Neural crest cell (in vitro differentiated cells): ENCODE measurements at places on chromosomes 4 and X. TPM values are rescaled to one million over a fixed set of nuclear protein-coding genes. Genes with fewer than 3 reads are reported as not detected.
A peak's percentile ranks its signal among the peaks of the same experiment; 100 is the strongest.

Gene ASB9
- 0.28 TPM in 1 of 2 replicates, not detected in the other for total RNA-seq

Gene RS1
- not detected in 2 replicates for total RNA-seq

Gene CFAP47
- total RNA-seq: 0.75 and 0.93 TPM in 2 replicates

Gene FHDC1
- total RNA-seq: 52.0 and 54.5 TPM in 2 replicates

Gene SPANXA2
- not detected in 2 replicates for total RNA-seq

Gene ASIC5
- not detected in 2 replicates for total RNA-seq

Gene UGT2B17
- total RNA-seq: not detected in 2 replicates

Gene GPC4
- 21.1 and 22.3 TPM in 2 replicates for total RNA-seq

Gene EFHC2
- total RNA-seq: 0.77 and 1.2 TPM in 2 replicates

Gene TBX22
- 0.26 TPM in 1 of 2 replicates, not detected in the other for total RNA-seq

GRCh38 chrX:48520976-48521352, 644 bp upstream of the EBP start:
- H3K36me3 ChIP-seq: peaks cover 15% of the 10 kb centered on the region
- H3K4me1 ChIP-seq: peaks cover 16% of the 10 kb centered on the region
- peak overlapping the region; percentile 90 for H3K4me3 ChIP-seq
- H3K27ac ChIP-seq: peak overlapping the region; percentile 59

GRCh38 chrX:56382278-56382677, 150.1 kb downstream of the KLF8 start:
- H3K4me1 ChIP-seq: no peaks in the 10 kb centered on the region
- no peak overlapping the region for H3K27ac ChIP-seq
- DNase-seq: no peak
- H3K36me3 ChIP-seq: no peaks in the 10 kb centered on the region
- H3K4me3 ChIP-seq: no peak overlapping the region

- H3K36me3 ChIP-seq: peaks cover 24% of the 10 kb centered on the region
- H3K4me1 ChIP-seq: peaks cover 11% of the 10 kb centered on the region
- H3K27me3 ChIP-seq: no peaks in the 10 kb centered on the region
- no peak overlapping the region for H3K4me3 ChIP-seq
- no peak overlapping the region for H3K27ac ChIP-seq
These were observed 79.1 kb downstream of the ELOVL6 start for GRCh38 chr4:110119337-110119736.

- no peak overlapping the region for H3K4me3 ChIP-seq
- H3K4me1 ChIP-seq: no peaks in the 10 kb centered on the region
- no peaks in the 10 kb centered on the region for H3K27me3 ChIP-seq
- no peak for DNase-seq
- no peak overlapping the region for H3K27ac ChIP-seq
- H3K36me3 ChIP-seq: peaks cover 19% of the 10 kb centered on the region
These were observed 34.9 kb downstream of the MMRN1 start for GRCh38 chr4:89929425-89930159.

- H3K27ac ChIP-seq: no peak overlapping the region
- no peak for DNase-seq
- H3K4me3 ChIP-seq: no peak overlapping the region
- no peaks in the 10 kb centered on the region for H3K27me3 ChIP-seq
- H3K4me1 ChIP-seq: peaks cover 17% of the 10 kb centered on the region
These were observed 264.0 kb downstream of the TRIML1 start for GRCh38 chr4:188403272-188403671.

DNA sequence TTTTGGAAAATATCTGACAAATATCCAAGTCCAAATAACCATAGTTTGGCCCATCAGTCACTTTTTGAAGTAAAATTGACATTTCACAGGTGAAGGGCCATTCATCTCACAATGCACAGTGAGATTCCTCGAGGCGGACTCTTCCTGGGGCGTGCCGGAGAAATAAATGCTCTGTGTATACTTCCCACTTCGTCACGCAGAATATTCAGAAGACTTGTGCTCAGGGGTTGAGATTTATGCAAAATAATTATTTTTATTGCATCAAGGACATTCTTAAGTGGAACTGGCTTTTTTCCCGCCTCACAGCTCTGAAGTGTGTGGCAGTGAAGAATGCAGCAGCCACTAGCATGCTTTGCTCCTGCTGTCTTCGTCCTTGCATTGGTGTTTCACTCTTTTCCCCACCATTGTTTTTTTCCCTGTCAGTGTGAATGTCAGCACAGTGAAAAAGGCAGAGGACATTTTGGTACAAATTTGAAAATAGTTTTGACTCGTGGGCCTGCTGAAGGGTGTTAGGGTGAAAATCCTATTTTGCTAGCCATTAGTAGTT, 70.6 kb downstream of the FAM193A start:
- no peaks in the 10 kb centered on the region for H3K36me3 ChIP-seq
- H3K4me3 ChIP-seq: no peak overlapping the region
- no peak overlapping the region for H3K27ac ChIP-seq
- H3K4me1 ChIP-seq: peaks cover 25% of the 10 kb centered on the region

GRCh38 chrX:154541896-154542722, 4.5 kb downstream of the G6PD start:
- no peaks in the 10 kb centered on the region for H3K27me3 ChIP-seq
- DNase-seq: no peak
- H3K4me3 ChIP-seq: no peak overlapping the region
- H3K36me3 ChIP-seq: no peaks in the 10 kb centered on the region
- H3K27ac ChIP-seq: no peak overlapping the region

DNA sequence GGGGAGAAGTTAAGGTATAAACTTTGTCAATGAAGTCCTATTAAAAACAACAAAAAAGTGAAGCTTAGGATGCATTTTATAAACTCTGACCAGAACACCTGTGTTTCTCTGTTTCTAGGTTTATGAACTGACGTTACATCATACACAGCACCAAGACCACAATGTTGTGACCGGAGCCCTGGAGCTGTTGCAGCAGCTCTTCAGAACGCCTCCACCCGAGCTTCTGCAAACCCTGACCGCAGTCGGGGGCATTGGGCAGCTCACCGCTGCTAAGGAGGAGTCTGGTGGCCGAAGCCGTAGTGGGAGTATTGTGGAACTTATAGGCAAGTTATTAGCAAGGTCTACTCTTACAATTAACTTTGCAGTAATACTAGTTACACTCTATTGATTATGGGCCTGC, 46.6 kb downstream of the HTT start:
- H3K4me1 ChIP-seq: peaks cover 10% of the 10 kb centered on the region
- no peak for DNase-seq
- no peak overlapping the region for H3K4me3 ChIP-seq
- no peak overlapping the region for H3K27ac ChIP-seq

DNA sequence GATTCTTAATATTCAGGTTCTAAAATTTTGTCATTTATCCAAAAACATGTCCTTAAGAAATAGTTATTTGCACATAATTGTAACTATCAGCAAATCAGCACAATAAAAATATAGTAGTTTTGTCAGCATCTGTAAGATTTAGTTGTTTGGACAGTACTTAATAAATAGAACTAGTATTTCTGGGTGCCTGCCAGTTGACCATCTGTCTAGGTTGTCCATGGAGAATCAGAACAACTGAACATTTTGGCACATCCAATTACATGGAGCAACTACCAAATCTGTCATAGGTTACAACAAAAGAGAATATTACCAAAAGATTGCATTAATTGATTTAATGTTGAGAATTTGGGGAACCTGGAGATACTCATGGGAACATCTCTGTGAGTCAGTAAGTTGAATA, 305.5 kb upstream of the TACR3 start:
- DNase-seq: no peak
- H3K27ac ChIP-seq: no peak overlapping the region
- H3K27me3 ChIP-seq: no peaks in the 10 kb centered on the region
- no peaks in the 10 kb centered on the region for H3K36me3 ChIP-seq
- no peak overlapping the region for H3K4me3 ChIP-seq

- no peak overlapping the region for H3K27ac ChIP-seq
- H3K4me1 ChIP-seq: peaks cover 25% of the 10 kb centered on the region
- no peaks in the 10 kb centered on the region for H3K27me3 ChIP-seq
These were observed 394 bp downstream of the MED14 start for GRCh38 chrX:40734971-40735324.

- DNase-seq: no peak
- H3K27ac ChIP-seq: no peak overlapping the region
- H3K4me1 ChIP-seq: no peaks in the 10 kb centered on the region
- peaks cover 90% of the 10 kb centered on the region for H3K27me3 ChIP-seq
- H3K4me3 ChIP-seq: no peak overlapping the region
These were observed 10.6 kb upstream of the SHOX start for GRCh38 chrX:619812-620531.

- no peaks in the 10 kb centered on the region for H3K27me3 ChIP-seq
- H3K4me3 ChIP-seq: peak overlapping the region; percentile 91
- no peaks in the 10 kb centered on the region for H3K36me3 ChIP-seq
- DNase-seq: no peak
- H3K27ac ChIP-seq: peak overlapping the region; percentile 94
- H3K4me1 ChIP-seq: peaks cover 24% of the 10 kb centered on the region
These were observed 420 bp downstream of the CC2D2A start for GRCh38 chr4:15470128-15470475.

GRCh38 chr4:41185614-41186592, 28.4 kb downstream of the APBB2 start:
- DNase-seq: no peak
- no peak overlapping the region for H3K4me3 ChIP-seq
- H3K4me1 ChIP-seq: peaks cover 6% of the 10 kb centered on the region
- no peaks in the 10 kb centered on the region for H3K27me3 ChIP-seq
- H3K27ac ChIP-seq: no peak overlapping the region

DNA sequence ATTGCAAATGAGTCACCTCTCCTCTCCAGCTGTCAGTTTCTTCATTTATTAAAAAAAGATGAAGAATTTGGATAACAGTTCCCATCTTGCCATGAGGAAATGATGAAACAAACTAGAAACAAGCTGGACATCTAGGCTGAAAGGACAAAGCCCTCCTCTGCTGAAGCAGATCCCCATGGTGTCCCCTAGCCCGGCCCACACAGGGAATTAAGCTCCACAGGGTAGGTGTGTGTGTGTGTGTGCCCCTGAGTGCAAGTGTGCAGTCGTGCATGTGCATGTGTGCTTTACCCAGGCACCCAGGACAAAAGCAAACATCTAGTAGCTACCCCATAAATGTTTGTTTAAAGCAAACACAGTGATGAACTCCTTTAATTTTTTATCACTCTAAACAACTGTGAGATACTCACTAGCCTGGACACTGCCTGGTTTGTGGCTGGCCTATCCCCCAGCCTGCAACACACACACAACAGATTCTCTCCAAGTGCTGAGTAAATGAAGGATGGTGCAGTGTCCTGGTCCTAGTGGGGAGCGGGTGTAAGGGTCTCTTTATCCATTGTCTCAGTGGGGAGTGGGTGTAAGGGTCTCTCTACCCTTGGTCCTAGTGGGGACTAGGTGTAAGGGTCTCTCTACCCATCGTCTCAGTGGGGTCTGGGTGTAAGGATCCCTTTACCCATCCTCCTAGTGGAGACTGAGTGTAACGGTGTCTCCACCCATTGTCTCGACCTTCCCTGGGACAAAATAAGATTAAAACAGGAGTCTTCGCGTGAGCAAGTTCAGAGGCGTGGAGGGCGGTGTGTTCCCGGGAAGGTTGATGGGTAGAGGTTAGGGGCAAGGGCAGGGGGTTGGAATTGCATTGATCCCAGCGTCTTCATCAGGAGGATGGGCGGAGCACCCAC, 688 bp upstream of the EVC start:
- peak overlapping the region; percentile 83 for H3K27ac ChIP-seq
- H3K4me1 ChIP-seq: peaks cover 41% of the 10 kb centered on the region
- peak; percentile 18 for DNase-seq
- H3K36me3 ChIP-seq: peaks cover 19% of the 10 kb centered on the region
- H3K27me3 ChIP-seq: peaks cover 4% of the 10 kb centered on the region
- peak overlapping the region; percentile 92 for H3K4me3 ChIP-seq

DNA sequence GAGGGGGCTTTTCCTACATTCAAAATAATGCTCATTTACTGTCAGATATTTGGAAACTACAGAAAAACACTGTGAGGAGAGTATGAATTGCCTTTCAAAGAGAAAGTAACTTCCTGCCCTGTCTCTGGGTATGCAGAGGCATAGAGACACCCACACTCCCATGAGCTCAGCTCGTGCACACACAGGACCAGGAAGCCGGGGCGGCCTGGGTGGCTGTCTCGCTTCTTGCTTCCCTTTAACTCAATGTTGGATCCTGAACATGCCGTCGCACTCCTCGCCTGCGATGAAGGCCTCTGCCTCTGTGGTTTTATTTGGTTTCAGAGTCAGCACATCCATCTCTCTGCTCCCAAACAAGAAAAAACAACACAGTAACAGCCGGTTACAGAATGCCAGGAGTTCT, 40.1 kb upstream of the GPR78 start:
- H3K27me3 ChIP-seq: peaks cover 4% of the 10 kb centered on the region
- H3K4me3 ChIP-seq: no peak overlapping the region
- peak overlapping the region; percentile 50 for H3K27ac ChIP-seq

GRCh38 chr4:61273233-61273632, 73.1 kb downstream of the ADGRL3 start:
- H3K36me3 ChIP-seq: no peaks in the 10 kb centered on the region
- H3K27ac ChIP-seq: no peak overlapping the region

GRCh38 chr4:94574050-94574449, 122.3 kb downstream of the PDLIM5 start:
- no peak for DNase-seq
- H3K4me3 ChIP-seq: no peak overlapping the region
- H3K27ac ChIP-seq: no peak overlapping the region

GRCh38 chrX:154459832-154460231, 1.8 kb downstream of the PLXNA3 start:
- no peak for DNase-seq
- H3K4me1 ChIP-seq: peaks cover 5% of the 10 kb centered on the region

GRCh38 chr4:48704091-48704802, 75.8 kb downstream of the FRYL start:
- no peaks in the 10 kb centered on the region for H3K27me3 ChIP-seq
- no peak overlapping the region for H3K4me3 ChIP-seq
- no peak for DNase-seq
- H3K4me1 ChIP-seq: peaks cover 23% of the 10 kb centered on the region
- H3K36me3 ChIP-seq: peaks cover 10% of the 10 kb centered on the region

GRCh38 chr4:6920171-6920570, 10.5 kb downstream of the TBC1D14 start:
- H3K4me1 ChIP-seq: peaks cover 43% of the 10 kb centered on the region
- no peak for DNase-seq
- no peaks in the 10 kb centered on the region for H3K27me3 ChIP-seq
- H3K36me3 ChIP-seq: peaks cover 9% of the 10 kb centered on the region
- no peak overlapping the region for H3K4me3 ChIP-seq

DNA sequence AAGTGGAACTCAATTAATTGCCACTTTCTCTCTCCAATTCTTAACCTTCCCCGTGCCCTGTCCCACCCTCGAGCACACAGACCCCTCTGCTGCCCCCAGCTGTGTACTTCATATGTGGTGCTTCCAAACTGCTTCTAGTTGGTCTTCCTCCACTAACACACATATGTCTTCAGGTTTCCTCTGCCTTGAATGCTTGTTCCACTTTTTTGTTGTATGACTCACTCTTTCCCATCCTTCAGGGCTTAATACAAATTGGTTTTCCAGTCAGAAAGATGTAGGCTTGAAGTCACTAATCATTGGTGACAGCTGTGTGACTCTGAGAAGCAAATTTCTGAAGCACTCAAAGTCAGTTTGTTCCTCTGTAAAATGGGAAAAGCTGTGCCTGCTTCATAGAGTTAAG, 30.6 kb downstream of the TRIM2 start:
- H3K4me1 ChIP-seq: peaks cover 41% of the 10 kb centered on the region
- peaks cover 6% of the 10 kb centered on the region for H3K36me3 ChIP-seq
- H3K4me3 ChIP-seq: no peak overlapping the region
- no peaks in the 10 kb centered on the region for H3K27me3 ChIP-seq
